ENCODE measurements at places on chromosomes 3 and 15. TPM values are rescaled to one million over a fixed set of nuclear protein-coding genes. Genes with fewer than 3 reads are reported as not detected.

NDN gene
- not detected for total RNA-seq

- no peak for DNase-seq
Measured at GRCh38 chr3:61648481-61648880, 87.1 kb downstream of the PTPRG start.

IMPG2 gene
- total RNA-seq = 0.66 TPM

- no peak for DNase-seq
Measured at GRCh38 chr3:171606151-171606751, 146.0 kb upstream of the TNIK start.

DNA sequence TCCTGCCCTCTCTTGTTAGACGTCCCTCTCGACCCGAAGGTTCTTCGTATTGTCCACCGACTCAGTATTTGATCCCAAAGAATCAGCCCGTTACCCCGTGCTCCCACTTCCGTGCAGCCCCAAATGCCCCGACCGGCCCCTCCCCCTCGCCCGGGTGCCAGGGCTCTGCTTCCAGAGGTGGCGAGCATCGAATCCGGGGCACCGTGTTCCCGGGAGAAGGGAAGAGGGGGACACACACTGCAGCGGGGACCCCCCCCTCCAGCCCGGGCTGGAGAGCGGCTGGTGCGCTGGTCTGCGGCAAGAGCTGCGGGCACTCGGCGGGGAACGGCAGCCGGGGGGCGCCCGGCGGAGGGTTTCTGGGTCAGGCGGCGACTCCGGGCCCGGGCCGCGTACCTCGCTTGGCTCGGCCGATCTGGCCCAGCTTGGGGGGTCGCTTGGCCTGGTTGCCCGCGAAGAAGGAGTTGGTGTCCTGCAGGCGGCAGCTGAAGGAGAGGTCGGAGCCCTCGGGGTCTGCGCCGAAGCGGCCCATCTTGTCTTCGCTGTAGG, 556 bp downstream of the CAMK2N2 start:
- no peak for DNase-seq

EPHB1 gene
- total RNA-seq = 2.6 TPM

GRCh38 chr3:34675383-34676120, 877.1 kb downstream of the PDCD6IP start:
- DNase-seq = no peak

- DNase-seq = no peak
Measured at GRCh38 chr15:92810418-92811138, 89.5 kb upstream of the CHD2 start.

LRRC34 gene
- 3.7 TPM for total RNA-seq

EIF1B gene
- 69.7 TPM for total RNA-seq

DNA sequence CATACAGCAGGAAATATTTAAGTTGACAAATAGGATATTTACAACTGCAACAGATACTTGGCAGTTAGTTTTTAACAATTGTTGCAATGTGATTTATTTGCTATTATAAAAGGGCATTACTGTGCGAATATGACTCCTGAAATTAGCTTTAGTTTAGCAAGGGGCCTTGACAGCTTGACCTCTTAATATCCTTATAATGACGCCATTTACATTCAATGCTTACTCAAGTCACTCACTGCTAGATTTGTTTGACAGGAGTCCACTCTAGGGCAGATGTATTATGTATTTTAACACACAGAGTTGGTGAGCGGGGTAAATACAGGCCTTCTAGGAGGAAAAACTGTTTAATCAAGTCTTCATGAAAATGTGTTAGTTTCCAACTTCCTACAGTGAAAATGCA, 58.1 kb upstream of the C15orf61 start:
- no peak for DNase-seq

PLSCR4 gene
- total RNA-seq = not detected

TMED3 gene
- total RNA-seq = 40.5 TPM

CLSTN2 gene
- total RNA-seq = not detected

- no peak for DNase-seq
Measured at GRCh38 chr3:69212411-69213160, 90.2 kb upstream of the LMOD3 start.

DNA sequence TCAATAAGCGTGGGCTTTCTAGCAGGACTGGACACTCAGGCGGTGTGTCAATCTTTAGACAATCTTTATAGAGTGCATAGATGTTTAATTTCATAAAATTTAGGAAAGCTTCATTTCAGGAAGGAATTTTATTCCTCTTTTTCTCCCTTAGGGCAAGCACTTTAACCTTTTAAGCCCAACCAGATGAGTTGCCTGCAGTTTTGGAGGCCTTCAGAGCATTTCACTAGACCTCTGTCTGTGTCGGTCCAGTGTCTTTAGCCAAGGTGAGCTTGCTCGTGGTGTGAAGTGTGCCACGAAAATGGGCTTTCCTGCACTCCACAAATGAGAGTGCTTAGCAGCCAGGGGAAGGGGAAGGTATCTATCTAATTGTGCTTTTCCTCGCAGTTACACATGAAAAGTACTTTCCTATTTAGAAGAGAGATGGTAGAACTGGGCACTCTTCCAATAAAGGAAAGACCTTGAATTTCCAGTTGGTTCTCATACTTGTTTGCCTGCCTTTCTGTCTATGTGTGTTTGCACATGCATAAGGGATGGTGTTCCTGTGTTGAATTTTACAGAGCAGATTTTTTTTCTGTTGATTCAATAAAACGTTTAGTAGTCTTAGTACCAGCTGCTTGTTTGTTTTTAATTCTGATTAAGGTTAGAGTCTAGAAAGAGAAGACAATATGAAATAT, 53.6 kb downstream of the FEZF2 start:
- no peak for DNase-seq

ECE2 gene
- total RNA-seq = not detected

DNA sequence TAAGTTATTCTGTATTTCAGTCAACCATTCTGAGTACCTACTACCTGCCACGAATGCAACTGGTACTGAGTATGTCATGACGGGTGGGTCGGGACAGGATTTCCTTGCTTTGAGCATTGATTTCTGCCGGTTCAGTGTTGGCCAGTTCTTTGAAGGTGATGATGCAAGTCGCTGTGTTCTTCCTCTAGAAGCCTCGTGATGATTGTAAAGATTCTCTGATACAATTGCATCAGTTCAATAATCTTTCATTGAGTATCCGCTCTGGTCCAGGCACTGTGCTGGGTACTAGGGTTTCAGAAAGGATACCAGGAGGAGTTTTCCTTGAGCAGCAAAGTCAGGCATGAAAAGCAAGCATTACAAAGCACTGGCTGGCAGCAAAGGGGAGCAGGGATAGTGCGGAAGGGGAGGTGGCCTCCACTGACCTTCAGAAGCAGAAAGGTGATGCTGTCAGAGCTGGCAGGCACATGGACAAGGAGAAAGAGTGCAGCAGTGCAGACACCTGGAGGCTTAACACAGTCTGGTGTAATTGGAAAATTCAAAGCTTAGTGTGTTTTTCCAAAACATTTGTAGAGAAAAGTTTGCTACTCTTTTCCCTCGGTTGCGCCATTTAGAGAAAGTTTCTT, 100.1 kb downstream of the RPL39L start:
- DNase-seq = peak; percentile 40

GRCh38 chr15:36810656-36811449, 231.4 kb downstream of the CDIN1 start:
- DNase-seq = no peak

DNA sequence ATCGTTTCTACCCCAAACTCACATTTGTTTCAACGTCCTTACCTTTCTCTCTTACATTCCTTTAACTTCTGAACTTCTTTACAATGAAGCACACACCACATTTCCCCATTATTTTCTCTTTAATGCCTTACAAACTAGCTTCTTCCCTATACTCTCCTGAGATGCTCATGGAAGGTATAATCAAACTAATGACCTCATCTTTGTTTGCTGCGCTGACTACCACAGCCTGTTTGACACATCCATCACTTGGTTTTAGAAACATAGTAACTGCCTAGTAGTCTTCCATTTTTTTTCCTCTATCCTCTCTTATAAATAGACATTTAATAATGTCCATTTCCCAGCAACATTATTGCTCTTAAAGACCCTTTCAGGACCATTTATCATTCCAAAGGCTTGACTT, 230.5 kb upstream of the LRTM1 start:
- DNase-seq = no peak

CPLX3 gene
- 0.60 TPM for total RNA-seq

DNA sequence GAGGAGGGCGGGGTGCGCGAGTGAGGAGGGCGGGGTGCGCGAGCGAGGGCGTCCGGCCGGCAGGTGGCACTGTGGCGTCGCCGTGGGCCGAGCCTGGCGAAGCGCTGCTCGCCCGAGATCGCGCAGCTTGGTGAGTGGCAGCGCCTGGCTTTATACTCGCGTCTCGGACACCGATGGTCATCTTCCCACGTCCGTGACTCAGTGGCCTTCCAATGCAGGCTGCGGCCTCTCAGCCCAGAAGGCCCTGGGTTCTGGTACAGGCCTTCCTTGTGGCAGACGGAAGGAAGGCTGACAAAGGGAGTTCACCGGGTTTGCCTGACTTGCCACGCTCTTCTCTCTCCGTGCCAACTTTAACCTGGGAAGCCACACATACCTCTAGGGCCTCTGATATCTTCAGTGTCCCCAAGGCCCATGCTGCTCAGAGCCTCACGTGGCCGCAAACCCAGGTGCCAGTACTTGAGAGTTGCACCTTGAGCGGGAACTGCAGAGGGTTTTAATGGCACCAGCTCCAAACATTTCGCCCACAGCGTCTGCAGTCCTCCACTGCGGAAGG, 195.3 kb upstream of the LYSMD4 start:
- DNase-seq = peak; percentile 88

- DNase-seq = no peak
Measured at GRCh38 chr3:9301798-9302197, 52.4 kb upstream of the SRGAP3 start.

KLHL6 gene
- total RNA-seq = 37.7 TPM

- DNase-seq = no peak
Measured at GRCh38 chr15:34119291-34119690, 17.4 kb downstream of the PGBD4 start.

DNA sequence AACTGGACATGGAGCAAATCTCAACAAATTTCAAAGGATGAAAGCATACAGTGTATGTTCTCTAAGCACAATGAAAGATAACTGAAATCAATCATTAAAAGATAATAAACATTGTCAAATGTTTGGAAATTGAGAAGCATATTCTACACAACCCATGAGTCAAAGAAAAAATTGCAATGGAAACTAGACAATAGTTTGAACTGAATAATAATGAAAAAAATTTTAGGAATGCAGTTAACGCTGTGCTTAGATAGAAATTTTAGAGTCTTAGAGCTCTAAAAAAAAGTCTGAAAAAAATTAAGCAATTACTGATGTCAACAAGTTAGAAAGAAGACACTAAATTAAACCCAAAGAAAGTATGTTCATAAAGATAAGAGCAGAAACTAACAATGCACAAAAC, 15.5 kb downstream of the RABL3 start:
- DNase-seq = no peak

COL7A1 gene
- total RNA-seq = 3.4 TPM

GRCh38 chr3:191721390-191721861, 260.5 kb downstream of the PYDC2 start:
- DNase-seq = no peak
